ENCODE measurements at places on chromosomes 2 and 18. TPM values are rescaled to one million over a fixed set of nuclear protein-coding genes. Genes with fewer than 3 reads are reported as not detected.

The CCL20 gene
- 1.1 TPM for total RNA-seq

The TNFAIP6 gene
- 44.2 TPM for total RNA-seq

The GPR39 gene
- 21.2 TPM for total RNA-seq

The AGXT gene
- total RNA-seq = not detected

The ST8SIA3 gene
- total RNA-seq = not detected

The C1GALT1C1L gene
- total RNA-seq = 0.29 TPM

The ACP1 gene
- 101 TPM for total RNA-seq

The YIPF4 gene
- total RNA-seq = 17.9 TPM

All from placental pericyte (primary cell).